ENCODE measurements at places on chromosomes 13 and 19.

- no peak for DNase-seq
Measured at GRCh38 chr19:23283925-23284324, 33.7 kb upstream of the ZNF724 start.

- DNase-seq: no peak
Measured at GRCh38 chr13:56066321-56066720, 1074.4 kb upstream of the PRR20A start.

- no peak for DNase-seq
Measured at GRCh38 chr19:29676586-29676985, 11.3 kb downstream of the PLEKHF1 start.

- DNase-seq: no peak
Measured at GRCh38 chr13:36847606-36848005, 28.6 kb downstream of the RFXAP start.

- no peak for DNase-seq
Measured at GRCh38 chr13:40928980-40929379, 90.1 kb downstream of the ELF1 start.

GRCh38 chr13:66154976-66155375 lies 1075.2 kb downstream of the PCDH9 start:
- DNase-seq: no peak

DNA sequence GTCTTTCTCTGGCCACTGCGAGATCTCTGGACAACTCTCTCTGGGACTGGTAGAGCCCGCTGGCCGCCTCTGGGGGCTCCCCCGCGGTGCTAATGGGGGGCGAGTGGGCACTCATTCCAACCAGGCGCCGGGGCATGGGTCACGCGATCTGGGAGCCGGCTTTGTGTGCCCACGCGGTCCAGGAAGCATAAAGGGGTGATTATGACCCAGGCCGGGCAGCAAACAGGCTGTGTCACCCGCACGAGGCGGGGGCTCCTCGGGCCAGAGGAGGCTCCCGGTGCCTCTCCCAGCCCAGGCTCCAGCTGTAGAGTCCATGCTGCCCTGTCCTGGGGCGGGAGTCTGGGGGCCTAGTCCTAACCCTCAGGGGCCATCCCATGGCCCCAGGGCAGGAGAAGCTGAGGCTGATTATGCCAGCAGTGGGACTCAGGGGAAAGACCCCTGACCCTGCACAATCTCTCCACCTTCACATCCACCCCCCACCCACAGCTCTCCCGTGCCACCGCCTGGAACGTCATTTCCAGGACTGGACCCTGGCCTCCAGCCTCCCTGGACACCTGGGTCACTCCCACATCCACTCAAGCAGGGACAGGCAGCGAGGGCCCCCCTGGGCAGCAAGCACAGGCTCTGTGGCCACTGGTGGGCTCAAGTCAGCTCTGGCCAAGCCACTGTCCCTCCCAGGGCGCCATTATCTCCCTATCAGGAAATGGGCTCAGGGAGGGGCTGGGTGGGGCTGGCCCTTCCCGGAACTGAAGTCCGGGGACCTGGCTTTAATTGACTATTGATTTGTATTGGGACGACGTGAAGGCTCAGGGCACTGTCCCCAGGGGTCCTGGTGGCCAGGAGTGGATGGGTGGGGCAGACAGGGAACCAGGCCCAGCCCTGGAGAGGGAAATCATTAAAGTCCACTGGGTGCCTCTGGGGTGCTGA lies 50.0 kb downstream of the PTPRS start:
- no peak for DNase-seq

DNA sequence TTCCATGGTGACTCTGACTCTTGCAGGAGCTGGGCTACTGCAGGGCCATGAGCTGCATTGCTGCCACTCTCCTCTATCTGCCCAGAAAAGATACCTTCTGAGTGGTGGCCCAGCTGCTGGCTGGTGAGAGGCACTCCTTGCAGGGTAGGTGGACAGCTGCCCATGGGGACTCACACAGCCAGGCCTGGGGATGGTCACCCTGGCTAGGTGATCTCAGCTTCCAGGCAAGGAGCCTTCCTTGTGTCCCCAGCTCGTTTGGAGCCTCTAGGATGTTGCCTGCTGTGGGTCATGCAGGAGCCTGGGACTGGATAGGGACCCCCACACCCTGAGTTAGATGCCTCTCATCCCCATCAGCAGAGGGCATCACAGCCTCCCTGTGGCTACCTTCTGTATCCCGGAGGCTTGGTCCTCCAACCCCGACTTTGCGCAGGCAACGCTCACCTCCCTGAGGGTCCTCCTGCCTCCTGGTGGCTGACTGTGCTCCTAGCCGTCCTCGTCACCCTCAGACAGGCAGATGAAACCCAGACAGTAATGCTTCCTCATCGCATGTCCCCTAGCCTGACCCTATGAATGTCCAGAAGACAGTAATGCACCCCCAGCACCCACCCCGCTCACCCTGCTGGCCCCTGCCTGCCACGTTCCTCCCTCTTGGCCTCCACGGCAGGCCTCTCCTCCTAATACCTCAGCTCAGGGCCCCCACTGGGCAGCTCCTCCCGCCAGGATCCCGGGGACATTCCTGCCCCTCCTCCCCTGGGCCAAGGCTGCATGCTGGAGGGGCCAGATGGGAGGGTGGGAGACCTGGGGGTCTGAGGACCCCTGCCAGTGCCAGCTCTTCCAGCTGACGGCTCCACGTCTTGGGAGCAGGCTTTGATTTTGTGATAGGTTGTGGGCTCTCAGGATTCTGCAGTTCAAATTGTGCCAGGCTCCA lies 13.6 kb upstream of the ZNF14 start:
- DNase-seq: no peak

GRCh38 chr13:105050686-105051085 lies 1484.8 kb downstream of the EFNB2 start:
- peak; percentile 10 for DNase-seq

GRCh38 chr13:61485128-61485765 lies 69.6 kb upstream of the PCDH20 start:
- DNase-seq: no peak

DNA sequence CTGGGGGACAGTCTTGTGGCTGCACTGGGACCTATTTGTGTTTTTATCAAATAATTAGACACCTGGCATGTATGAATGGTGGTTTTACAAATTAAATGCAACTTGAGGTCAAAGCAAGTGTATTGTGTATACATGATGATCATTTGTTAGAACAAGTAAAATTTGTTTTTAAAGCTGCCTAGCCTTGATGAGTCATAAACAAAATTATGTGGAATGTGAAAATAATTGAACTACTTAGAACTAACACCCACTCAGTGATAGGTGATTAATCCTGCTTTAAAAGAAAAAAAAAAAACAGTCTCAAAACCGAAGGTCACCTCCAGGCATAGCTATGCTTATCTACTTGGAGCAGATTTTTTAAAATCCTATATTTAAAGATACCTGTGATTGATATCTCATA lies 770.3 kb upstream of the SLITRK5 start:
- DNase-seq: no peak

- DNase-seq: no peak
Measured at GRCh38 chr19:22625266-22626035, 8.7 kb upstream of the ZNF492 start.

DNA sequence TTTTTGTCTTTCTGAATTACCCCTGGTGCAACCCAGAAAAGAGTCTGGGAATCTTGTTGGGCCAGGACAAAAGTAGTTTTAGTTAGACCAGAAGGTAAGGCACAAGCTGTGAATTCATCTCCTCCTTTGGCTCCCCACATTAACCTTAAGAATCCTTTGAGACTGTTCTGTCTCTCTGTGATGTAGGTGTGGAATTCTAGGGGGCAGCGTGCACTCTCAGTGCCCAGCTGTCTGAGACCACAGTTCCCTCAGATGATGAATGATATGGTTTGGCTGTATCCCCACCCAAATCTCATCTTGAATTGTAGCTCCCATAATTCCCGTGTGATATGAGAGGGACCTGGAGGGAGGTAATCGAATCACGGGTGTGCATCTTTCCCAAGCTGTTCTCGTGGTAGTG lies 43.9 kb downstream of the ZNF506 start:
- no peak for DNase-seq

DNA sequence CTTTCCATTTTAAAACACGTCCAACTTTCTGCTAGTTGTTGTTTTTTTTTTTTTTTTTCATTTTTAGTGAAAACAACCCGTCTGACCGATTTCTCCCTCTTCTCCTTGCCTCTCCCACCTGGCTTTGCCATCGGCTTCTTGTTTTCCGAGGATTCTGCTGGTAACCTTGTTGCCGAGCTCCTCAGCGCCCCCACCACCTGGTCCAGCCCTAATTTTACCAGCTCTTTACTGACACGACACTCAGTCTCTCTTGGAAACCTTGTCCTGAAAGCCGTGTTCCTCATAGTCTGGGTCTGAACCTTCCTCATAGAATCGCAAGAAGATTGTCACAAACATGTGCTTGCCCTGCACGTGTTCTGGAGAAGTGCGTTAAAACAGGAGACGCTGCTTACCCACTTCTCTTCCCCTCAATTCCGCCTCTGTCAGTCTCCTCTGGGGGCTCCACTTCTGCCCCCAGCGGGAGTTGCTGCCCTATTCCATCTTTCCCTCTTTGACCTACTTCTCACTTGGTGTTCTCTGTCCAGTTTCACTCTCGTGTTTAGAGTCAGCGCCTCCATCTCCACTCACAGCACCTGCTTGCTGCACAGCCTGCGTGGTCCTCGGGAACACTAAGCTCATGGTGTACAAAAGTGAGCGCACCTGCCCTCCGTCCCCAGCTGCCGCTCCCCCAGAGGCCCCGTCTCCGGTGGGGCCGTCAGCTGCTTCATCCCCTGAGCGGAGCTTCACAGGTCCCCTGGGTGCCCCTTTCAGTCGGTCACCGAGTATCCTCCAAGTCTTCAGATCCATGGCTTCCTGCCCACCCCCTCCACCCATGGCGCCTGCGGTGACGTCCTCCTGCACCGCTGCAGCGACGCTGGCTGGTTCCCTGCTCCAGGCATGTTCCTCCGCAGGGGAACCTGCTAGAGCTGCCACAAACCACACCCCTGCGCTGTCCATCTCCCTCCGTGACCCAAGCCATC lies 65.1 kb downstream of the TM9SF2 start:
- no peak for DNase-seq

GRCh38 chr13:79423801-79424642 lies 18.0 kb upstream of the RBM26 start:
- no peak for DNase-seq

DNA sequence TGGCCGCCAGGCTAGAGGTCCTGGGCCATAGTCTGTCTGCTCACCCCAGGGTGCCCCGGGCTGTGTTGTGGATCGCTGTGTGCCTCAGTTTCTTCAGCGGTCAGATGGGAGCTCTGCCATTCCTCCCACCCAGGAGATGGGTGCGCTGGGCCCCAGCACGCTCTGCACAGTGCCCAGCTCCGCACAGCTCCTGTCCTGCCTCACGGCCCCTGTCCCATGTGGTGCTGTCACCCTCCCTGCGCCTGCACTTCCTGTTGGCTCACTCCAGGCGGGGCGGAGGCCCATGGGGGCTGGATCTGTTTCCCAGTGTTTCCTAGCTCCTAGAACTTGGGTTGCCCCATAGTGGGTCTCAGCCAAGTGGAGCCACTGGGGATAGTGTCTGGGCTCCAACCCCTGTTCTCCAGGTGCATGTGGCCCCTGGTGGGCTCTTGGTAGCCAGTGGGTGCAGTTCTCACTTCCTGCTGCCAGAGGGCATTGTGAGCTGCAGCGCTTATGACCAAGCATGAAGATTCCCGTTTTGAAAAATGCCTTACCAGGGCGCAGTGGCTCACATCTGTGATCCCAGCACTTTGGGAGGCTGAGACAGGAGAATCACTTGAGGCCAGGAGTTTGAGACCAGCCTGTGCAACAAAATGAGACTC lies 69.8 kb downstream of the KDM4B start:
- DNase-seq: no peak

- no peak for DNase-seq
Measured at GRCh38 chr13:29582171-29582570, 13.3 kb downstream of the SLC7A1 start.

GRCh38 chr13:32432856-32433255 lies 4.9 kb upstream of the N4BP2L1 start:
- no peak for DNase-seq

DNA sequence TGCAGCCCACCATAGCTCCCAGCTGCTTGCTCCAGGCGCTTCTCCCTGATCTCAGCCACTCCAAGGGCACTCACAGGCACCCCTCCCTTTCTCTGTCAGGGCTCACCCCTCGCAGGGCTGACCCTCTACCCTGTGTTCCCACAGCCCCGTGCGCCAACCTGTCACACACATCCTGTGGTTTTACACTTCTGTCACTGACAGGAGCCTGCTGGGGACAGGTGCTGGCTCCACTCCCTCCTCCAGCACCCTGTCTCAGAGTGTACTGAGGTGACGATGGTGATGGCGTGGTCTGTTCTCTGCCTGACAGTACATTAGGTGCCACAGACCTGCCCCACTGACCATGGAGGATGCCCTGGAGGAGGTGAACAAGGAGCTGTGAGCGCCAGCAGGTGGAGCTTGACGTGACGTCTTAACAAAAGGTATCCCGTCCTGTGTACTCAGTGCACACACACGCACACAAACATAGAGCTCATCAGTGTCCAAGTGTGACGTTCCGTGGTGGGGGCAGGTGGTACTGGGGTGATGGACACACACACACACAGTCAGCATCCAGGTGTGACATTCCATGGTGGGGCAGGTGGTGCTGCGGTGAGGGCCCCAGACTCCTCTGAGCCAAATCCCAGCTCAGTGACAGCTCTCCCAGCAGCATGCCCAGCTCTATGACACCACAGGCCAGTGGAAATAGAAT lies 20.9 kb downstream of the C19orf44 start:
- no peak for DNase-seq

DNA sequence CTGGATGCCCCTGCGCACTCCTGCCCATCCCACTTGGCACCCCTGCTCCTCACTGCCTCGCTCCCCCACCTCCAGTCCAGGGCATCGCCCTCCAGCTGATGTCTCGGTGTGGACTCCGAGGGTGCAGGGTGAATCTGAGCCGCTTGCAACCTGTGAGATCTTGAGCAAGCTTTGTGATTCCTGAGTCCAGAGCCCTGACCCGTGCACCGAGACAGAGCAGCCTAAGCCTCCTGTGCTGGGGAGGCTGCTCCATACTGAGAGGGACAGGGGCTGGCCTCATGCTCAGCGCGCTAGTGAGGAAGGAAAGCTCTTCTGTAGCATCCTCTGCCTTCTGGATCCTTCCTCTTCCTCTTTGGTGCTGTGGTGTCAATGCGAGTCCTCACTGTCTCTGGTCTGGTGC lies 116.0 kb downstream of the TEX29 start:
- DNase-seq: no peak

GRCh38 chr13:98489446-98490194 lies 87.3 kb downstream of the STK24 start:
- DNase-seq: no peak

GRCh38 chr13:43569658-43570057 lies 217.1 kb downstream of the ENOX1 start:
- no peak for DNase-seq

GRCh38 chr13:32585550-32586079 lies 637 bp upstream of the PDS5B start:
- no peak for DNase-seq

GRCh38 chr13:44730851-44731250 lies 154.7 kb upstream of the TSC22D1 start:
- DNase-seq: no peak

GRCh38 chr19:20660473-20661140 lies 764 bp downstream of the ZNF626 start:
- no peak for DNase-seq

DNA sequence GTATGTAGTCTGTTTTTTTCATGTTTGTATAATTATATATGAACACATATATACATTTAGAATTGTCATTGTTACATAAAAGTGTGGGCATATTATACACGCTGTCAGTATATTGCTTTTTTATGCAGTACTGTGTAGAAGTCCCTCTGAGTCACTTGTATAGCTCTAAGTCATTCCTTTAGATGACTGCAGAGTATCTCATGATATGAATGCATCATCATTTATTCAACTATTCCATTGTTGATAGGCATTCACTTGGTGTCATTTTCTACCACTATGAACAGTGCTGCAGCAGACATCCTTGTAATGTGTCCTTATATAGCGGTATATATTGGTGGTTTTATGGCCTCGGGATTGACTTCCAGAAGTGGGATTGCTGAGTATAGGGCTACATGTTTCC lies 15.3 kb downstream of the RFXAP start:
- no peak for DNase-seq

Measured in brain pericyte (primary cell).